ENCODE measurements at places on chromosomes 1 and 21.
A peak's percentile ranks its signal among the peaks of the same experiment; 100 is the strongest.

DNA sequence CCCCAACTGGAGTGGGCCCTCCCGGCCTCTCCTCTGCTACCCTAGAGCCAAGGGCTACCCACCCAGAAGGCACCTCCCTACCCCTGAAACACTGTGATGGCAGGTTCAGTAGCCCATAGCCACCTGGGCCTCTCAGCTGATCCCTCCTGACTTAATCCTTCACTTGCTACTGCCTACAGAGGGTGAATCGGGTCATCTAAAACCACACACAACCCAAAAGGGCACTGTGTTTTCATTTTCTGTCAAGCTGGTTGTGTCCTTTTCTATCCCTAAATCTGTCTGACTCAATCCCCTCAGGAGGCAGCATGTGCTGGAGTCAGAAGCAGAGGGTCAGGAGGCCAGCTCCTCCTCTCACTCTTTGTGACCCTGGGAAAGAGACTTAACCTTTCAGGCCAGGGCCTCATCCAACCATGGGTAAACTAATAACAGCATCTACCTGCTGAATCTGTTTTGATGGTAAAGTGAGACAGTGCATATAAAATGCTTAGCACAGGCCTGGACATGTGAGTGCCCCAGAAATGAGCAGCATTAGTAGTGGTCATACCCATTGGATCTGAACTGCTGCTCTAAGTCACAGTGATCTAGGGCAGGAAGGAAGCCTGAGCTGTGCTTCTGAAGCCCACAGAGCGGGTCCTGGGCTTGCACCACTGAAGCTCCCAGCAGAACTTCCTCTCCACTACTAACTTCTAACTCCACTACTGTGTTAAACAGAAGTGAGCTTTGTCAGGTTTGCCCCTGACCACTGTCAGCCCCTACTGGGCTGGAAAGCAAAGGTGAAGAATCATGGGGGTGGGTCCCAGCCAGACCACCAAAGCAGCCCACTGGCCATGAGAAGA lies 11.0 kb downstream of the PMVK start:
- DNase-seq = no peak

DNA sequence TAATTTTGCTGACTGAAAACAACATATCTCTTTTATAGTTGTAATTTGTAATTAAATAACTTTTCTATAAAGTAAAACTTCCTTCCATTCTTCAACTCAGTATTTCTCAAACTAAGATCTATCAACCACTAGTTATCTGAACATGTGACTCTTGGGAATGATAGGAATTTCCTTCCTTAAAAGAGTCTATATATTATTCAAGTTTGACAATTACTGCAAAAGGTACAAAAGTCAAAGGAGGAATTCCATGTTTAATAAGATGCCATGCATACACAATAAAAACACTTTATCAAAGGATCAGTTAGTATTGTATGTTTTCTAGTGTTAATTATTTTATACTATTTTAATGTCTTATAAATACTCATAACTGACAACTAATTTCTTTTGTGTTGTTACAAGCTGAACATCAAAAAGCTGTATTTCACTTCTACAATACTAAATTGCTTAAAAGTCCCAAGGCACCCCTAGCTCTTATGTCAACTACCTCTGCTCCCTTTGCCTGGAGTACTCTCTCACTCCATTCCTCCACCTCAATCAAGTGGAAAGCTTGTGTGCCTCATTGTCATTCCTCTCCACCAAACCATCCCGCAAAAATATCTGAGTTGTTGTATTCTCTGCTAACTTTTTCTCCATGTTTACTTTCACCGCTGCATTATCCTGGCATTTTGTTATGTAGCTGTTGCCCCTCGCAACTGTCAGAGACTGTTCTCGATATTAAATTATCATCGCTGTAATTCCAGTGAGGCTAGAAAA lies 67.9 kb downstream of the SLC44A5 start:
- DNase-seq = no peak

DNA sequence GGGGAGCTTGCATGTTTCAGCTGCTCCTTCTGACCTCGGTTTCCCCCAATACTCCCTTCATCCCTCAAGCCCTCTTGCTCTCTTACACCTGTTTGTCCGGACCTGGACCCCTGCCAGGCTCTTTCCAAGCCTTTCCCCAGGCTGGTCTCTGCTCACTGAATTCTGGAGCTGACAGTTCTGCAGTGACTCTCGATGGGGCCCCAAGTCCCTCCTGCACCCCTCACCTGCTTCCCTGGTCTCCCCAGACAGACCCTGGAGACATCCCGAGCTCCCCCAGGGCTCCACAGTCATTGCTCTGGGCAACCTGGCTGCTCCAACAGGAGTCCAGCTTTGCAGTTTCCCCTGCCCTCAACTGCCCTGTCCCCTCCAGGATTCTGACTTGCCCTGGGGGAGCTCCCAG lies 198.6 kb downstream of the GRIK3 start:
- DNase-seq = peak; percentile 85

- DNase-seq = no peak
These were observed 10.3 kb downstream of the ZNF687 start for GRCh38 chr1:151292207-151293030.

DNA sequence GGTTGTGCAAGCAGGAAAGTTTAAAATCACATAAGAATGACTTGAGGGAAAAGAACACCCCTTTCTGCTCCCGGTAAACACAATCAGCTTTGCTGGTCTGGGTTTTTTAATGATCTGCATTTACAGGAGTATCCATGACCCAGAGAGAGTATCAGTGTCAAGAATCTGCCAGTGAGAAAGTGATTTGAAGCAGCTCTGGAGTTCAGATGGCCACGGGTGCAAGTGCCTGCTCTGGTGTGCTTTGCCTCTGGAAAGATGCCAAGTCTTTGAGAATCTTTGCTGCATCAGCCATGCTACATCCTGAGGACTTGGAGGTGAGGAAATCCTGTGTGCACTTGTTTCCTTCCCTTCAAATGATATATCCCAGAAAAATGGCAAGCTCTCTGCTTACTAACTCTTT lies 18.6 kb upstream of the MYSM1 start:
- no peak for DNase-seq

GRCh38 chr1:181676269-181676668 lies 193.0 kb downstream of the CACNA1E start:
- no peak for DNase-seq

GRCh38 chr1:178354816-178355215 lies 141.9 kb downstream of the CLEC20A start:
- no peak for DNase-seq
